ENCODE measurements at places on chromosomes 7 and 10. TPM values are rescaled to one million over a fixed set of nuclear protein-coding genes. Genes with fewer than 3 reads are reported as not detected.

GRCh38 chr7:100626530-100627237 is 14.3 kb downstream of the MOSPD3 start:
- peak; percentile 89 for DNase-seq

GRCh38 chr10:103915796-103916195 is 2.2 kb downstream of the STN1 start:
- no peak for DNase-seq

GRCh38 chr10:83633547-83633946 is 505.8 kb upstream of the GHITM start:
- no peak for DNase-seq

- no peak for DNase-seq
These were observed 141.0 kb downstream of the AOAH start for GRCh38 chr7:36583318-36583717.

DNA sequence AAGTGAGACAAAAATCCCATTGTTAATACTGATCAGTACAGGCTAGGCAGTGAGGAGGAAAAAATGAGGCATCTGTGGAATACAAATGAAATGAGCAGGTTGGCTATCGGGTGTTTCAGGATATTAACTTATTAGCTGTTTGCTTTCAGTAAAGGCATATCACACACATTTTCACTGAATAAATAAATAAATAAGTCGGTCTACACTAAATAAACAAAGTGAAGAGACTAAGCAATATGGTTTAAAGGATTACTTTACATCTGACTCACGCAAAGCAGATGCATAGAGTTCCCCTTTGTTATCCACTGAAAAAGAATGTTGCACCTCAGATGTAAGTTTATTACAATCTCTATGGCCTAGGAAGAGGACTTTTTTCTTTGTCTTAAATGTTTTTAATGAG is 6.3 kb upstream of the SEMA3A start:
- peak; percentile 43 for DNase-seq

GRCh38 chr7:141012044-141012685 is 2.6 kb downstream of the MRPS33 start:
- DNase-seq, result peak; percentile 81

DNA sequence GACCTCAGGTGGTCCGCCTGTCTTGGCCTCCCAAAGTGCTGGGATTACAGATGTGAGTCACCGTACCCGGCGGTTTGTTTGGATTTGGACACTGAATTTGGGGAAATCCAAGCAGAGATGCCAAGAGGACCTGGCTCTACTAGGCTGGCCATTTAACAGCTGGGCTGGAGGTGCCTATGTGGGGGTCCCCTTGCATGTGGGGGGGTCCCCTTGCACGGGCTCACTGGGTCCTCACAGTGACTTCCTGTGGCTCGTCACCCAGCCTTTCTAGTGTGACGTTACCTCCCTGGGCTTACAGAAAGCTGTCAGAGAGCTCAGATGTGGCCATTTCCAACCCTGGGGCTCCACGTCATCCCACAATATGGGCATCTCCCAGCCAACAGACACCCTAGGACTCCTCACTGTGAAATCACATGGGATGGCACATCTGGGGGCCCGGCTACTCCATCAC is 49.3 kb upstream of the GNA12 start:
- DNase-seq, result no peak

GRCh38 chr10:60032723-60033122 is 126.4 kb upstream of the CCDC6 start:
- DNase-seq, result peak; percentile 60

- DNase-seq, result no peak
These were observed 34.8 kb upstream of the AGR2 start for GRCh38 chr7:16839646-16840045.

DNA sequence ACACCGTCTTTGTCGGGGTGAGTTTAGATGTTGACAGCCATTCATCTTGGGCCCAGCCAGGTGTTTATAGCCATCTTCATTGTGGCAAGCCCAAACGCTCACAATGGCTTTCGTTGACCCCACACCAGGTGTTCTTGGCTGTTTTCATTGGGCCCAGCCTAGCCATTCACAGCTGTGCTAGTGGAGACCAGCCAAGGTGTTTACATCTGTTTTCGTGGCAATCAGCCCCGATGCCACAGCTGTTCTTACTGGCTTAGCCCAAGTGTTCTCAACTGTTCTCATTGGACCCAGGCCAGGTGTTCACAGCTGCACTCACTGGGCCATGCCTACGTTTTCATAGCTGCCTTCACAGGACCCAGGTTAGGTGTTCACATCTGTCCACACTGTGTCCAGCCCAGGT is 7.7 kb downstream of the FRG2B start:
- no peak for DNase-seq

GRCh38 chr7:2115760-2116447 is 116.8 kb downstream of the MAD1L1 start:
- DNase-seq, result no peak

DNA sequence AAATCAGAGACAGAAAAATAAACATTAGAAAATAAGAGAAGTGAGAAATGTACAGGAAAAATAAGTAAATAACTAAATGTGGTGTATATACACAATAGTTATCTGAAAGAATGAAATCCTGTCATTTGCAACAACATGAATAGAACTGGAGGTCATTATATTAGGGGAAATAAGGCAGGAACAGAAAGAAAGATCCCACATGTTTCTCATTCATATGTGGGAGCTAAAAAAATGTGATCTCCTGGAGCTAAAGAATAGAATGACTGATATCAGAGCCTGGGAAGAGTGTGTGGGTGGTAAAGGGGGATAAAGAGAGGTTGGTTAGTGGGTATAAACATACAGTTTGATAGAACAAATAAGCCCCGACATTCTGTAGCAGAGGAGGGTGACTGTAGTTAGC is 27.3 kb downstream of the PLXDC2 start:
- no peak for DNase-seq

DNA sequence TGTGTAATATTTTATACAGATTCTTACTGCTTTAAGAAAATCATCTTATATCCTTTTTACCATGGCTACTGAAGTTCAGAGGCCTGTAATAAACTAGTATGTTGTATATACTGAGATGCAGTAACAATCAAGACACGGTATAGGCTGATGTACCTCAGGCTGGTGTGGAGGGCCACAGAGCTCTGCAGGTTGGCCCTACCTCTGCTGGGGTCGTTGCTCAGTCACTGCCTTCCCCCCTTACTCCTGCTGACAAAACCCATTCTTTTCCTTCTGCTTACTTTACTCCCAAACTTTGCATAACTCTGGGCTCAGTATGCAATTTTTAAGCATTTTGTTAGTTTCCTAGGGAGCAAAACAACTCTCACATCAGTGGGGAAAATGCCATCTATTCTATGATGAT is 200.1 kb upstream of the FOXP2 start:
- DNase-seq, result peak; percentile 17

- DNase-seq, result no peak
These were observed 22.4 kb downstream of the DPYSL4 start for GRCh38 chr10:132209130-132209529.

GRCh38 chr10:102220612-102221011 is 5.5 kb upstream of the ELOVL3 start:
- DNase-seq, result no peak

- DNase-seq, result no peak
These were observed 297.8 kb downstream of the RPS24 start for GRCh38 chr10:78331391-78331922.

SPDYE5 gene
- total RNA-seq, result not detected

MOGAT3 gene
- not detected for total RNA-seq

ADIRF gene
- total RNA-seq, result not detected

EVX1 gene
- not detected for total RNA-seq

PSMC2 gene
- total RNA-seq, result 131 TPM

AKR1E2 gene
- 3.3 TPM for total RNA-seq

SLC13A4 gene
- total RNA-seq, result 2.4 TPM

ADGRA1 gene
- 0.66 TPM for total RNA-seq

MRLN gene
- not detected for total RNA-seq

LRRC61 gene
- 67.6 TPM for total RNA-seq

OR6B1 gene
- total RNA-seq, result not detected
